ENCODE measurements at places on chromosomes 4 and X.

DNA sequence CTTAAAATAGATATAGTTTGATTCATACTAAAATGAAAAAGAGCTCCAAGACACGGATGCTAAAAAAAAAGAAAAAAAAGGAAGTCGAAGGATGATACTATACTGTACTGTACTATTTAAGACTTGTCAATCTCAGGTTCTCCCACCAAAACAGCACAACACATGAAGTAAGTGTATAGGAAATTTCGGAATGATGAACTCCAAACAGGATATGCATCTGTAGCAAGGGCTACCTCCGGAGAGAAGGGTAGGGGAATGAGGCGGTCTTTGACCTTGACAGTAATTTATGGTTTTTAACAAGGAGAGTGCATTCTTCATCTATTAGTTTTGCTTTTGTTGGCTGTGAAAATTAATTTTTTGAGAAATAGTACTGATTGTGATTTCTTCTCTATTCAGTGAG, 541 bp upstream of the FIP1L1 start:
- DNase-seq, result no peak

DNA sequence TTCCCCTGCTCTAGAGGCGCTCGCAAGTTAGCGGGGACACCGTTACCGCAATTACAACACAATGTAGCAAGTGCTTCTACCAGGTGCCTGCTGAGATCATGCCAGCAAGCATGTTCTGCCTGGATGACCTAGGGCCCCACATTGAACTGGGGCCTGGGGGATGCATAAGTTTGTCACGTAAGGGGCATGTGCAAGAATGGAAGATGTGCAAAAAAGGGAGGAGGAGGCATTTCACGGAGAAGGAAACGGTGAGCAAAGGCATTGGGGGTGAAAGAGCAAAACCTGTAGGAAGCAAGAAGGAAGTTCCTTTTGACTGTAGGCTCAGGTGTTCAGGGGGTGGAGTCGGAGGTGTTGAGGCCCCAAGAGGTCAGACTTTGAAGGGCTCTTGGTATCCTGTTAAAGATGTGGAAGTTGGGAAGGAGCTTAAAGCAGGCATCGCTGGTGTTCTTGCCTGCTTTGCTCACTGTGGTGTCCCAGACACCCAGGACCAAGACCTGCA, 602 bp upstream of the SCARB2 start:
- DNase-seq, result no peak

DNA sequence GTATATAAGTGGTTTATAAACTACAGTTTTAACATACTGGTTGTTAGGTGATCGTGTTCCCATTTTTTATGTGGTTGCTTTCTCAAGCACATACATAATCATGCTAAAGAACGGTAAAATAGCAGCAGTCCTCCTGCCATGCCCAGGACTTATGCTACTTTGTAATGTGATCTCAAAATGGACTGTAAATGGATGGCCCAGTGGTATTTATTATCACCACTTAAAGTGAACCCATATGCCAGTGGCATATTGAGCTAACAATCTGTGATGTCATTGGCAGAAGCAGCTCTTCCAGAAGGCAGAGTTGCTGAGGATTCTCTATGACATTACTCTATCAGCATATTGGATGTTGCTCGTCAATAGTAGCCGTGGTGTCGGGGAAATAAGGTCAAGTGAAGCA, 28.6 kb downstream of the ANK2 start:
- DNase-seq, result no peak

DNA sequence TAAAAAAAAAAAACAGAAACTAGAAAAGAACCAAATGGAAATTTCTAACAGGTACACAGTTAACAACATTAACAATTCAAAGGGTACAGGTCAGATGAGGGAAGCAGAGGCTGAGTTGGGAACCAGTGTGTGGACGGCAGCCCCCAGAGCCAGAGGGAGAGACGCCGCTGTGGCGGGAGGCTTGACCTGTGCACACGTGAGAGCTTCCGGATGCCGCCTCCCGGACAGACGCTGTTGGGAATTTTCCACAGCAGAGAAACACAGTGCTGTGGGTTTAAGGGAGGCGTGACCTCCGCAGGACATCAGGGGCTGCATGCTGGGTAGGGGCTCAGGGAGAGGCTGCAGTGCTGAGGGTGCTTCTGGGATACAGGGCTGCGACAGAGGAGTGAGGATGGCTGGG, 22.2 kb downstream of the TACC3 start:
- no peak for DNase-seq
